ENCODE measurements at places on chromosomes 13 and 19. TPM values are rescaled to one million over a fixed set of nuclear protein-coding genes. Genes with fewer than 3 reads are reported as not detected.
A peak's percentile ranks its signal among the peaks of the same experiment; 100 is the strongest.

GRCh38 chr19:51019544-51019925 lies at the start of gene KLK10:
TSS of gene KLK10 (minus strand) at chr19:51019709. CDS start at chr19:51019130, 579 bp downstream.
- peak within 1 kb of the TSS; percentile 43 for H3K4me3 ChIP-seq
- H3K36me3 ChIP-seq, result no peaks in the 10 kb centered on the region
- peaks cover 26% of the 10 kb centered on the region for H3K4me1 ChIP-seq
- H3K27ac ChIP-seq, result no peak within 1 kb of the TSS
- DNase-seq, result peak; percentile 0
- peaks cover 19% of the 10 kb centered on the region for H3K27me3 ChIP-seq

GRCh38 chr19:13094106-13094504 lies 8.6 kb downstream of the LYL1 start:
- H3K36me3 ChIP-seq, result no peaks in the 10 kb centered on the region
- no peak overlapping the region for H3K4me3 ChIP-seq
- H3K27me3 ChIP-seq, result no peaks in the 10 kb centered on the region
- H3K4me1 ChIP-seq, result peaks cover 44% of the 10 kb centered on the region

The LILRB2 gene
- polyA plus RNA-seq, result 574 TPM

DNA sequence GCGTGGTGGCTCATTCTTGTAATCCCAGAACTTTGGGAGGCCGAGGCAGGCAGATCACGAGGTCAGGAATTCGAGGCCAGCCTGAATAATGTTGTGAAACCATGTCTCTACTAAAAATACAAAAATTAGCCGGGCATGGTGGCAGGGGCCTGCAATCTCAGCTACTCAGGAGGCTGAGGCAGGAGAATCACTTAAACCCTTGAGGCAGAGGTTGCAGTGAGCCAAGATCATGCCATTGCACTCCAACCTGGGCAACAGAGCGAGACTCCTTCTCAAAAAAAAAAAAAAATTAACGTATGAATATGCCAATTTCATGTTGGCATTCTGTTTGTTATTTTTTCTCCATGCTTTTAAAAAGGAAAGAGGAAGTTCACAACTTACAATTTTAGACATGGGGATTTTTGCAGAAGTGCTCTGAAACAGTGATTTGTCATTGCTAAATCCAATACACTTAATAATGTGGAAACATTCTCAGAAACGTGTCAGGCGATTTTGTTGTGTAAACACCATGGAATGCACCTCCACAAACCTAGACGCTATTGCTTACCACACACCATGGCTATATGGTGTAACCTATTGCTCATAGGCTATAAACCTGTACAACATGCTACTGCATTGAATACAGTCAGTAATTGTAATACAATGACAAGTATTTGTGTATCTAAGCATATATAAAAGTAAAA lies 115.9 kb upstream of the PCDH20 start:
- H3K27me3 ChIP-seq, result no peaks in the 10 kb centered on the region
- H3K36me3 ChIP-seq, result no peaks in the 10 kb centered on the region
- no peaks in the 10 kb centered on the region for H3K4me1 ChIP-seq
- no peak for DNase-seq

The ZNF582 gene
- 1.4 TPM for polyA plus RNA-seq

GRCh38 chr19:29326849-29327840 lies 114.2 kb upstream of the UQCRFS1 start:
- no peak for DNase-seq
- no peaks in the 10 kb centered on the region for H3K4me1 ChIP-seq
- no peaks in the 10 kb centered on the region for H3K36me3 ChIP-seq
- no peak overlapping the region for H3K27ac ChIP-seq
- no peaks in the 10 kb centered on the region for H3K27me3 ChIP-seq

- DNase-seq, result no peak
- no peak overlapping the region for H3K4me3 ChIP-seq
- no peak overlapping the region for H3K27ac ChIP-seq
- no peaks in the 10 kb centered on the region for H3K27me3 ChIP-seq
Observed at GRCh38 chr19:47824396-47824795, 2.7 kb downstream of the CRX start.

DNA sequence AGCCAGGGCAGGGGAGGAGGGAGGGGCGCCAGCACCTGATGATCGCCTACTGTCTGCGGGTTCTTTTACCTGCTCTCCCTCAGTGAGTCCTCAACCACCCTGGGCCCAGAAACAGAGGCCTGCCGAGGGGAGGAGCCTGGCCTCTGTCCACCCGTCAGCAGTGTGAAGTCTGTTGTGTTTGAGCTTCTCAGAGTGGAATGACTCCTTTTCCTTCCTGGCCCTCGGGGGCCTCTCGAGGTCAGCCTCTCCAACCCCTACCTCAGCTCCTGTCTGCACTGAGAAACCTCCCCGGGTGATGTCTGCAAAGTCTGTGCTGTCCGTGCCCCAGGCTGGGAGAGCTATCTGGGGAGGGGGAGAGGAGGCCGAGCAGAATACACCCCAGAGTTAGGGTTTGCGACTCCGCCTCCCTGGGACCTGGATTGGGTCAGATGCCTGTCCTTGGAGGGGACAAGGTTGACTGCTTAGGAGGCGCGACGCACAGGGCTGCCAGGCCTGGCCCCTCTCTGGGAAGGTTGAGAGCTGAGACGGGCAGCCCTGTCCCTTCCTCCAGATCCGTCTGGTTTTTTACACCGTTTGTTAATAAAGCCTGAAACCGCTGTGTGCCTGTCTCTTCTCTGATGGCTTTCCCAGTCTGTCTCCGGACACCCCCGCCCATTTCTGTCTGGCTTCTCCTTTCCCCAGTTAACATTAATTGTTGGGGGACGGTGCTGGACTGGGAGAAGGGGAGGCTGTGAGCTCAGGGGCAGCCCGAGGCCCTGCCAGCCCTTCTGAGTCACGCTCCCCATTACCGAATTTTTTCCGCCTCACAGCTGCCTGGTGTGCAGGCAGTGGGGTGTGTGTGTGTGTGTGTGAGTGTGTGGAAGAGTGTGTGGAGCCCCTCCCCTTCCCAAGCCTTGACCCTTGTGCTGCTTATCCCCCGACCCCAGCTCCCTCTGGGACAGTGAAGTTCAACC lies 989 bp upstream of the SSC5D start:
- no peak overlapping the region for H3K27ac ChIP-seq
- no peaks in the 10 kb centered on the region for H3K27me3 ChIP-seq
- peaks cover 17% of the 10 kb centered on the region for H3K4me1 ChIP-seq
- peaks cover 16% of the 10 kb centered on the region for H3K36me3 ChIP-seq
- no peak for DNase-seq

The CPT1C gene
- not detected for polyA plus RNA-seq

DNA sequence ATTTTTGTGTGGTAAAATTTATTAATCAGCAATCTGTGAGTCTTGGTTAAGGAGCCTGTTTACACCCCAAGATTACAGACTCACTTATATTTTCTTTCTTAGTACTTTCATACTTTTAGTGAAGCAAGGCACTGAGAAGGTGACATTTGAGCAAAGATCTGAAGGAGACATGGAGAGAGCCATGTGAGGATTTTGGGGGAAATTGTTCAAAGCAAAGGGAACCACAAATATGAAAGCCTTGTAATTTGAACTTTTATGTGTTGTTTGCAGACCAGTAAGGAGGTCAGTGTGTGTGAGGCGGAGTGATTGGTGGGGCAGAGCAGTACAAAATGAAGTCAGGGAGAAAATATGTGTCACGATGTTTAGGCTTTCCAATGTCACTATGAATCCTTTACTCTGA lies 140.7 kb upstream of the KLF12 start:
- DNase-seq, result no peak
- no peak overlapping the region for H3K27ac ChIP-seq
- no peaks in the 10 kb centered on the region for H3K27me3 ChIP-seq
- no peaks in the 10 kb centered on the region for H3K4me1 ChIP-seq
- H3K4me3 ChIP-seq, result no peak overlapping the region

GRCh38 chr13:26721251-26722121 lies 39.1 kb downstream of the GPR12 start:
- no peak overlapping the region for H3K4me3 ChIP-seq
- no peaks in the 10 kb centered on the region for H3K27me3 ChIP-seq
- H3K36me3 ChIP-seq, result no peaks in the 10 kb centered on the region
- H3K4me1 ChIP-seq, result peaks cover 17% of the 10 kb centered on the region
- H3K27ac ChIP-seq, result no peak overlapping the region

The PSG11 gene
- not detected for polyA plus RNA-seq

DNA sequence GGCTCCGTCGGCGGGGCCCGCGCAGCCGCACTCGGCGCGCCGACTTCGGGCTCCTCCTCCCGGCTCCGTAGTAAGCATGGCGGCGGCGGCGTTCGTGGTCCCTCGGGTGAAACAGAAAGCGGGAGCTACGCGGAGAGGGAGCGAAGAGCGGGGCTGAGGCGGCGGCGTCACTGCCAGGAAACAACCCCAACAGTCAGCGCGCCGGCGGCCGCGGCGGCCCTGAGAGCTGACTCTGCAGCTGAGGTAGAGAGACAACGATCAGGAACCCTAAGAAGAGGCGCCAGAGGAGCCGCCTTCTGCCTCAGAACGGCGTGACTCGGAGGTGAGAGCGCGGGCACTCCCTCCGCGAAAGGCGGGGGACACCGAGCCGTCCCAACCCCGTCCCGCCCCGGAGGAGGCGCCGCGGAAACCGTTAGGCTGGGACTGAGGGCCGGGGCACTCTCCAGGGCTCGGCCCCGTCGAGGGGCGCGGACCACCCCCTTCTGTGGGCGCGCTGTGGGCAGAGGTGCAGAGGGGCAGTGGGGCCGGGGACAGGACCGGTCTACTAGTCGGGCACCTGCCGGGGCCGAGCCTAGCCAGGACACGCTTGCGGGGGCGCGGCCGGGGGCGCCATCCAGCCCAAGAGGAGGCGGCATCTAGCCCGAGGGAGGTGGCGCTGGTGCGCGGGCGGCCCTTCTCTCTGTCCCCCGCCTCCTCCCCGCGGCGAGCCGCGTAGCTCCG lies at the start of gene FNDC3A:
Gene FNDC3A (plus strand): TSS at position 57 of the 720 bp plus-strand sequence. CDS start 30,279 bp downstream, outside the sequence.
- no peaks in the 10 kb centered on the region for H3K27me3 ChIP-seq
- H3K4me1 ChIP-seq, result peaks cover 40% of the 10 kb centered on the region
- H3K36me3 ChIP-seq, result no peaks in the 10 kb centered on the region
- peak within 1 kb of the TSS; percentile 96 for H3K27ac ChIP-seq
- DNase-seq, result peak; percentile 80

DNA sequence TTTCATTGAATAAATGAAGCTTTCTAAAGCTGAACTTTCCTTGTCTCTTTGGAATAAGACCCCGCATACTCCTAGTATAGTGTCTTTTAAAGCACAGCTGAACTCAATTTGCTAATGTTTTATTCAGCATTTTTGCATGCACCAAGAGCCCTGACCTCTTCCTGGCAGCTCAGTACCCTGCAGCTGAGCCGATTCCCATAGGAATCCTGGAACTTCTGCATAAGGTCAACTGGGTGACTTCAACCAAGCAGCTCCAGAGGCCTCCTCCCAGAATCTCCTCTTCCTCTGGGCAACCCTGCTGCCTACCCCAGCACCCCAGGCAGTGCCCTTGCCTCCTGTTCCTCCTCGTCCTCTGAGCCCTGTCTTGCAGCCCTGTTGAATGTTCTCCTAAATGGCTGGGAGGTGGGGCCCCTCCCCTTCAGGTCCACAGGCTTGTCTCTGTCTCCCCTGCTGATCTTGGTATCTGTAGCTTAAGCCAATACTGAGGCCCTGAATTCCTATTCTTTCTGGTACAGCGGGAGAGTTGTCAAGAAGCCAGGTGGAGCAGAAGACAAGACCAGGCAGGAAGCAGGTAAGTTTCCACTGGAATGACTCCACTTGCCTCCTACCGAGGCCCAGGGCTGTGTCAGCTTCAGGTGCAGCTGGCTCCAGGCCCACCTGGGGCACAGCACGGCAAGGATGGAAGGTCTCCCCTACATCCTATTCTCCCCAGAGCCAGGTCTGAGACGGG lies 23.6 kb upstream of the CCDC124 start:
- no peaks in the 10 kb centered on the region for H3K27me3 ChIP-seq
- no peaks in the 10 kb centered on the region for H3K4me1 ChIP-seq
- no peak overlapping the region for H3K27ac ChIP-seq
- DNase-seq, result no peak
- no peak overlapping the region for H3K4me3 ChIP-seq

DNA sequence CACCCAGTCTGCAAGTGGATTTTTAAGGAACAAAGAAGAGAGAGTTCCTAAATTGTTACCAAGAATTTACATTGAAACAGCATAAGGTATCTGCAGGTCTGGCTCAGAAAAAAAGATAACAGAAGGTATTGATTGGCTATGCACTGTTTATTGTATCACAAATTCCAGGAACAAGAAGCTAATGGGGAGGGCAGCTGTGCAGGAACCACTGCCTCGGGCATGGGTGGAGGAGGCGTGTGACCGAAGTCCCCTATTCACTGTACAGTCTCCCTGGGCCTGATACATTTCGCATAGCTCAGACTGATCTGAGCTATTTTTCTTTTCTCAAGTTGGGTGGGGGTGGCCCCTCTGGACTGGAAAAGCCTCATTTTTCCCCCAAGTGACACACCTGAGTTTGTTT lies 11.7 kb downstream of the NECTIN2 start:
- H3K4me3 ChIP-seq, result no peak overlapping the region
- peaks cover 19% of the 10 kb centered on the region for H3K4me1 ChIP-seq
- no peak for DNase-seq
- no peak overlapping the region for H3K27ac ChIP-seq
- H3K36me3 ChIP-seq, result no peaks in the 10 kb centered on the region

The GTF3A gene
- polyA plus RNA-seq, result 79.4 TPM

DNA sequence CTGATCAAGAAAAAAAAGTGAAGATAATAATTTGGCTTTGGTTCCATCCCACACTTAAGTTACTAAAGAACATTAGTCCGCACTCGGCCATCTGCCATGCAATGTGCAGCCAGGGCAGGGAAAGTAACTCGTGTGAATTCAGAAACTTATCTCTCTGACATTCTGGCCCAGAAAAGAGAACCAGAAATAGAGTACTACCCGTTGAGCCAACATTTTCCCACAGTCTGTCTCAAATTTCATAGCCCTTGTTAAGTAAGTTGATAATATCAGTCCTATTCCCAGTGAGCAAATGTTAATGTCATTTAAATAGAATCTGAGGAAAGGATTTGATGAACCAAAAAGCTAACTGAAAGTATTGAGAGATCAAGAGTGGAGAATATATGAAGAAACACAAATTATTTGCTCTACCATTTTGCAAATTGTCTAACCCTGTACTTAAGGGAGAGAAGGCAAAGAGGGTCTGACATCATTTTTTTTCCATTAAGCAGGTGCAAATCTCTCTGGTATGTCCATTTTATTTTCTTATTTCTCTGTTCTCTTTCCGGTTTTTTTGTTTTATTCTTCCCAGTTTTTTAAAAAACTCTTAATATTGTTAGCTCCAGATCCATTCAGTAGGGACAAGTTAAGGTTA lies 156.3 kb downstream of the NDFIP2 start:
- no peaks in the 10 kb centered on the region for H3K4me1 ChIP-seq
- no peak overlapping the region for H3K27ac ChIP-seq
- DNase-seq, result no peak
- H3K36me3 ChIP-seq, result no peaks in the 10 kb centered on the region

- H3K4me1 ChIP-seq, result peaks cover 78% of the 10 kb centered on the region
- H3K27me3 ChIP-seq, result no peaks in the 10 kb centered on the region
- peaks cover 47% of the 10 kb centered on the region for H3K36me3 ChIP-seq
- H3K27ac ChIP-seq, result peak overlapping the region; percentile 89
Observed at GRCh38 chr19:46731007-46731501, 14.1 kb upstream of the PRKD2 start.

GRCh38 chr13:27172495-27172842 lies 858 bp upstream of the USP12 start:
- no peaks in the 10 kb centered on the region for H3K36me3 ChIP-seq
- H3K27ac ChIP-seq, result peak overlapping the region; percentile 93
- DNase-seq, result peak; percentile 80
- peaks cover 52% of the 10 kb centered on the region for H3K4me1 ChIP-seq
- peak overlapping the region; percentile 97 for H3K4me3 ChIP-seq
